NCI-H1092 (cell line): ENCODE measurements at places on chromosomes 1 and 21.

GRCh38 chr1:160904783-160905616, 20.0 kb upstream of the ITLN1 start:
- DNase-seq, result no peak

DNA sequence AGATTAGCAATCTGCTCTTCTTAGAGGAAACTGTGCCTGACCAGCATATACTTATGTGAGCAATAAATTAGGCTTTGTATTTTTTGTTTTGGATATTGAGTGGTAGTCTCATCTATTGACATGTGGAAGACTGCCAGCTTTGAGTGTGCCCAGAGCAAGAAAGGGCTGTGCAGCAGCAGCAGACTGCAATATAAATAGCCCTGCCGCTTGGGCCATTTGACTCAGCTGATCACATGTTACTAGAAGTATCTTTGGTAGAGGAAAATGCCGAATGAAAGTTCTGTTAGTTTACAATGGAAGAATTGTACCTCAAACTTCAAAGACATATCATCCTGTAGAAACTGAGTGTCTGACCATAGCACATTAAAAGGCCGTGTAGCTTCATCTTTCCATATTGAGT, 9.1 kb upstream of the PSMB2 start:
- DNase-seq, result no peak

DNA sequence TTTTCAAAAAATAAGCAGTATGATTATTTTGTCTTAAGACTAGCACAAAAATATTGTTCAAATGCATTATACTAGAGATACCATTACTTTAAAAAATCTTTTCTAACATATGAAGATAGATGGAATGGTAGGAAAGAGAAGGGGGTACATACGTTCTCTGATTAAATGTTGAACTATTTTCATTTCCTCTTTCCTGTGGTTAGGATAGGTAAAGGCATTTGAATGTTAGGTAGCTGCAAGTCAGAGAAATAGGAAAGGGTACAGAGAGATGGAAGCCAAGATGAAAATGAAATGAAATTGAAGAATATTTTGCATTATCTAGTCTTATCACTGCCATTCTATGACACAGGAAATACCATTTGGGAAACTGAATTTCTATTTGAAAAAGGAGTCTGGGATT, 28.3 kb downstream of the TLCD4 start:
- no peak for DNase-seq

- no peak for DNase-seq
Measured at GRCh38 chr1:48055876-48056764, 58.9 kb upstream of the TRABD2B start.

GRCh38 chr1:233015965-233016364, 65.6 kb downstream of the NTPCR start:
- DNase-seq, result no peak

- DNase-seq, result no peak
Measured at GRCh38 chr1:182183606-182184005, 122.1 kb upstream of the ZNF648 start.

- no peak for DNase-seq
Measured at GRCh38 chr1:203584035-203584434, 42.6 kb upstream of the ATP2B4 start.

- DNase-seq, result no peak
Measured at GRCh38 chr1:40462956-40463590, 12.8 kb downstream of the ZFP69B start.

GRCh38 chr1:154410185-154410827, 5.2 kb downstream of the IL6R start:
- DNase-seq, result no peak

DNA sequence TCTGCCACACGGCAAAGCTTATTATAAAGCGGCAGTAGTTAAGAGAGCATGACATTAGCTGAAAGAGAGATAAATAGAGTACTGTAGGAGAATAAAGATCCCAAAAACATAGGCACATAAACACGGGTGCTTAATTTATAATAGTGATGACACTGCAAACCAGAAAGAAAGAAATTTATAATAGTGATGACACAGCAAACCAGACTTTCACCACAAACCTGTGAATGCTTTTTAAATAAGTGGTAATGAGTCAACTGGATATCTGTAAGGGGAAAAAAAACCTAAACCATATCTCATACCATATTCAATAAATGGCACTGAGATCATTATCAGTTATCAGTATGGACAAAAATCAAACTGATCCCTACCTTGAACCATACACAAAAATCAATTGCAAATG, 25.5 kb downstream of the USP1 start:
- no peak for DNase-seq

DNA sequence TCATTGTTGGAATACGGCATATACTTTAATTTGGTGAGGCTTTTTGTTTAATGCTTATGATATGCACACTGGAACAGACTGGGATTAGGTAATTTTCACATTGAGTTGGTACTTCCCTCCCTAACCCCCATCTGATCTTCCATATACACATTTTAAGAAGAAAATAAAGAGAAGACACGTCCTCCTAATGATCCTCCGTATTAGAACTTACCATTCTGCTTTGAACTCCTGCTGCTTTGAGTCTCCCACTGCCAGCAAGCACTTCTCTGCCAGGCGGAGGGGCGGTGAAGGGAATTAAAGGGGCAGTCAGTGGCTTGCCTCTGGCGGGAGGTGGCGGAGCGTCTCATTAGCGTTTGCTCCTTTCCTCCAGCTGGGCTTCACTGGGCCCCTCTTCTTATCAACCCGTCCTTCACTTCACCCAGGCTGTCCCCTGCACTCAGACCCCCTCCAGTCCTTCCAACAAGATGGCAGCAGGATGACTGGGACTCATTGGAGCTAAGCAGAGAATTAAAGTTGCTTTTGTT, 433.4 kb downstream of the KIF26B start:
- peak; percentile 40 for DNase-seq

GRCh38 chr1:150176593-150176992, 26.9 kb downstream of the PLEKHO1 start:
- no peak for DNase-seq

GRCh38 chr1:63746129-63746864, 27.5 kb upstream of the ROR1 start:
- DNase-seq, result no peak

DNA sequence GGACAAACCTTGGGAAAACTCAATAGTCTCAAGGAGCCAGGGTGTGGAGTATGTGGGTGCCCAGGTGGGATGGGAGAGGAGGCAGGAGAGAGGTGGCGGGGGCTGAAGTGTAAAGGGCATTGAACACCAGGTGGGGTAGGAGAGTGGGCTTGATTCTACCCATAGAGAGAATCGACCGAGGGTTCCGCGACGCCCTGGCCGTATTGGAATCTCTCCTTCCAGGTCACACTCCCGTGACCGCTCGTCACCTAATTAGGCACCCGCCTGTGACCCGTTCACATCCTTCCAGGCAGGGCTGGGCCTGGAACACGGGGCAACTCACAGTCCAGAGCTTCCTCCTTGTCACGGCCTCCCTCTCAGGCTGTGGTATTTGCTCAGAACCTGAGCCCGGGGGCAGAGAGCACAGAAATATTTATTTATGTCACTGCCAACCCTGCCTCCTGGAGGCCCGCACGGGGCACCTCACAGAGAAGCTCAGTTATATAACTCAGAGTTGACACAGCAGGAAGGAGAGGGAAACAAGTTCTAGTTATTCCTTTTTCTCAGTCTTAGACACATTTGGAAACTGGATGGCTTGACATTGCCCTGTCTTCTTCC, 12.0 kb downstream of the NCMAP start:
- DNase-seq, result no peak

GRCh38 chr1:18776777-18777176, 82.7 kb downstream of the TAS1R2 start:
- DNase-seq, result no peak

GRCh38 chr1:89085781-89086180, 20.8 kb upstream of the GBP1 start:
- peak; percentile 48 for DNase-seq

DNA sequence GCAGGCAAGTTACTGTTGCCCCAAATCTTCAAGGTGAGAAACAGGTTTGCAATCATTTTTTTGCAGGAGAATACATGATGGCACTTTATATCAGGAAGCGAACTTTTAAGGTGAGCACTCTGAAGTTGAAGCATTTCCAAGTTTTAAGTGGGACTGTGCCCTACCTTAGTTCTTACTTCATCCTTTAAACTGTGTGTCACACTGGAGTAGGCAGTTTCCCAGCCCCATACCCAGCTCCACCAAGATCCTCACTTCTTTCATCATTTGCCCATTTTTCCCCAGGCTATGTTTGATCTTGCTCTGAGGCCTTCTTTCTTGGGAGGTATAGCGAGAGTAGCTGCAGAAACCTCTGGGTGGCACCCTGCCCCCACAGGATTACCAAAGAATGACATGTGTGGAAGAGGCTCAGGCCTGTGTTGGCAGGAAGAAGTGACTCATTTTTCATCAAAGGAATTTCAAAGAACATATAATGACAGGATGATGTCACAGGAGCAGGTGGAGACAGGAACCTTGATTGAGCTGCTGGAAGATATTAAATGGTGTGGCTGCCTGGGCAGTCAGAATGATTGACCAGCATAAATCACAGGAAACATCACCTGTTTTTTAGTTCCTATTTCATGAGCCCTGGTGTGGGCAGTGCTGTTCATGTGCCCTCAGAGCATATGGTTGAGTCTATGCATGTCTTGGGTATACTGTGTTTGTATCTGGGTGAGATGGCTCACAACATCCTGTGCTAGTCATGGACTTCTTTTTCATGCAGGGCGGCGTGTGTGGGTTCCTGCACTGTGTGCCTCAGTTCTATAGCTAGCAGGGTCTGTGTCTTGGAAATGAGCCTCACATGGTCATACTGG, 20.8 kb upstream of the MACF1 start:
- no peak for DNase-seq

DNA sequence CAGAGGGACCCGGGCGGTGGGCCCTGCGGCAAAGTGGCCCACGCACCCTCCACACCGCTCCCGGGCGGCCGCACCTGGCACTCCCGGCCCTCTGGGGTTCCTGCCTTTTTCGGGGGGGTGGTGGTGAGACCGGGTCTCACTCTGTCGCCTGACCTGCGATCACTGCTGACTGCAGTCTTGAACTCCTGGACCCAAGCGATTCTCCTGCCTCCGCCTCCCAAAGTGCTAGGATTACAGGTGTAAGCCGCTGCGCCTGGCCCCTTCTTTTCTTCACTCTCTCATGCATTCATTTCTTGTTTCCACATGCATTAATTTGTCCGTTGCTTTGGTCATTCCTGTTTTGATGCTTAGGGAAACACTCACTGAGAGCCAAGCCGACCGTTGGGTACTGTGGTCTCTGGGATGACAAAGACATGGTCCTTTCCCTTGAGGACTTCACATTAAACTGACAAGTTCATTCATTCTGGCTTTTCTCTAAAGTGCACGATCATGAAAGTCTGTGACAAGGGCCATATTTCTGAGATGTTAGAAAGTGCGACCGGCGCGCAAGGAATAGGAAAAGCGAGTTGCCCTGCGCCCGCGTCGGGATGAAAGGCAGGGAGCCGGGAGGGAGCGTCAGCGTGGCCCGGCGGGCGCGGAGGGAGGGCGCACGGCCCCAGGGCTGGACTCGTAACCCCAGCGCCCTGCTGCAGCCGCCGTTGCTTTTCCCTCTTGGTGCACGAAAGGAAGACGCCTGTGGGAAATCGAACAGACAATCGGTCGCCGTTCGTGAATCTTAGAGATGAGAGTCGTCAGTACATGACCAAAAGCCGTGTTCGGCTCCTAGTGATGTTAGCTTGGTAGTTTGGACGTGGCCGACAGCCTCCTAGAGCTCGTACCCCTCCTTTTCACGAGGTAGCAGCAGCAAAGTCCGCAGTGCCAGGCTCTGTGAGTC, 1.0 kb upstream of the MCOLN2 start:
- DNase-seq, result no peak

GRCh38 chr1:9558271-9558945, 19.1 kb downstream of the SLC25A33 start:
- DNase-seq, result no peak

GRCh38 chr1:162391790-162392563, 10.4 kb downstream of the C1orf226 start:
- peak; percentile 12 for DNase-seq

DNA sequence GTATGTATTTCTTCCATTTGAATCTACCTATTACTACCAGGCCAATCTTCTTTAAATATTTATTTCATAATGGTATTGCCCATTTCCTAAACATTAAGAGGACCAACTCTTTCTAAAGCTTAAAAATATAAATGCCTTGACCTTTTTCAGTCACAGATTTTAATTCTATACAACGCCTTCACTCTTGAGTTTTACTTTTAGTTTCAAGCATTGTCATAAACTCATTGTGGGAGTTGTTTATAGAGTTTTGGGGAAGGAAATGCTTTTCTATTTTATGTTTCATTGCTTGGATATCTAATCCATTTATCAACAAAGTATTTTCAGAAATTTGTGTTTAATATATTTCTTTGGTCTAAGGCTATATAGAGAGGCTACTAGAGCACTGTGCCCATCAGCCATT, 155.8 kb downstream of the DPYD start:
- no peak for DNase-seq

- no peak for DNase-seq
Measured at GRCh38 chr1:112527266-112528010, 18.7 kb downstream of the WNT2B start.

GRCh38 chr21:44529011-44529421, 11.0 kb downstream of the KRTAP10-1 start:
- DNase-seq, result no peak

- no peak for DNase-seq
Measured at GRCh38 chr1:56382929-56383328, 196.4 kb downstream of the PLPP3 start.

- DNase-seq, result no peak
Measured at GRCh38 chr1:16922885-16923431, 1.2 kb downstream of the CROCC start.

- peak; percentile 28 for DNase-seq
Measured at GRCh38 chr1:159936273-159936904, 9.0 kb downstream of the IGSF9 start.

GRCh38 chr1:10696977-10697376, 99.5 kb downstream of the CASZ1 start:
- DNase-seq, result no peak
